ENCODE measurements at places on chromosomes 7 and 10.

- no peak for DNase-seq
Measured at GRCh38 chr10:69498711-69499471, 47.6 kb downstream of the TSPAN15 start.

- DNase-seq, result no peak
Measured at GRCh38 chr10:109159351-109159750, 764.0 kb downstream of the XPNPEP1 start.

DNA sequence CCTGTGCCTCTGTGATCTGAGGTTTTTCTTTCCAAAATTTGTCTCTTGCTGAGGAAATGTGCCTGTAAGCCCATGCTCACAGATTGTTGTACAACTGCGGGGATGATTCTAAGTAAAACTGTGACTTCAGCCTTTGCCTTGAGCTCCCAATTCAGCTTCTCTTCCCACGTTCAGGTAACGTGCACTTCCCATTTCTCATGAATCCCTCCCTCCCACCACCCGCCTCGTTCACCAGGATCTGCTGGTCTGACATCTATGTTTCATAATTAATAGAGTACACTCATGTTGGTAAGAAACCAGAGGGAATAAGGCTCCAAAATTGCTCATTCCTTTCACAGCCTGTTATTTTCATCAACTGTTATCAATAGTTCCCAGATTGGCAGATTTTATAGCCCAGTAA, 332.6 kb upstream of the TPK1 start:
- no peak for DNase-seq

- DNase-seq, result no peak
Measured at GRCh38 chr7:44638611-44639557, 32.5 kb downstream of the OGDH start.

GRCh38 chr7:16940776-16941175, 59.0 kb upstream of the AGR3 start:
- no peak for DNase-seq

DNA sequence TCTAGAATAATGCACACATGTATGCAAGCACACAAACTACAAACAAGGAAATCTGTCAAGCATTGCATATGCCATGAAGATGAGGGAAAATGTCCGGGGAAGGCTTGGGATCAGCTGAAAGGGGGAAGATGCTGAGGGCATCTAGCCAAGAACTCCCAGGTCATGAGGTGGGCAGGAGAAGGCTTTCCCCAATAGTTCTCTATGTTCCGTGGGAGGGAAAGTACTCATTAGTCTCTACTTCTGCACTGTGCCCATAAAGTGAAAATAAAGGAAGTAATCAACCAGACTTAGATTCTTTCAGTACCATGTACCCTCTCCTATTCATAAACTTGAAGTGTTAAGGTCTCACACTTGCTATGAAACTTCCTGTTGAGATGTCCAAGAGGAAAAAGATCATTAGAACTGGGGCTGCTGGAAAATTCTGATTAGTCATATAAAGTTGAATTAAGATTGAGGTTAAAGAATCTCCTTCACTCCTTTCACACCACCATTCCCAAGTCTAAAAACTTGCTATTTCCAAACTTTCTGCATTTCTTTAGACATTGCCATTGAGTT, 17.1 kb upstream of the LIPF start:
- DNase-seq, result no peak

DNA sequence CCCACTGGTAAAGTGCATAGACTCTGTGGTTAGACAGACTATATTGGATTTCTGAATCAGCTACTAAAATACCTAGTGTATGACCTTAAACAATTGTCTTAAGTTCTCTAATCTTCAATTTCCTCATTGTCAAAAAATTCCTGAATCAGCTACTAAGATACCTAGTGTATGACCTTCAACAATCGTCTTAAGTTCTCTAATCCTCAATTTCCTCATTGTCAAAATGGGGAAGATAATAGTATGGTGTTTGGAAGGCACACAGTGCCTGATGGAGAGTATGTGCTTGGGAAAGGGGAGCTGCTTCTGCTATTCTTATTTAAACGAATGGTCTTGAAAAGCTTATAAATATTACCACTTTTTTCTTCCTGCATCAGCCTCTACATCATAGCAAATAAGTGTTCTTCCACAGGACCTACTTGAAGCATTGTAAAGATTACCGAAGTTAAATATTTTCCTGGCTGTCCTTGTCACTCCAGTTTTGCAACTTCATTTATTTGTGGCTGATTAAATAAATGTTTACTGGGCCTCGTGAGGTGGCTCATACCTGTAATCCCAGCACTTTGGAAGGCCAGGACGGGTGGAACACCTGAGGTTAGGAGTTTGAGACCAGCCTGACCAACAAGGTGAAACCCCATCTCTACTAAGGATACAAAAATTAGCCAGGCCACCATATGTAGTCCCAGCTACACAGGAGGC, 64.4 kb upstream of the ITGA8 start:
- no peak for DNase-seq

All from pons (tissue), 1 donor.